NCI-H1105 treated with DMSO at 0.1 percent for 48 hours (cell line): ENCODE measurements at places on chromosomes 16 and 17.

DNA sequence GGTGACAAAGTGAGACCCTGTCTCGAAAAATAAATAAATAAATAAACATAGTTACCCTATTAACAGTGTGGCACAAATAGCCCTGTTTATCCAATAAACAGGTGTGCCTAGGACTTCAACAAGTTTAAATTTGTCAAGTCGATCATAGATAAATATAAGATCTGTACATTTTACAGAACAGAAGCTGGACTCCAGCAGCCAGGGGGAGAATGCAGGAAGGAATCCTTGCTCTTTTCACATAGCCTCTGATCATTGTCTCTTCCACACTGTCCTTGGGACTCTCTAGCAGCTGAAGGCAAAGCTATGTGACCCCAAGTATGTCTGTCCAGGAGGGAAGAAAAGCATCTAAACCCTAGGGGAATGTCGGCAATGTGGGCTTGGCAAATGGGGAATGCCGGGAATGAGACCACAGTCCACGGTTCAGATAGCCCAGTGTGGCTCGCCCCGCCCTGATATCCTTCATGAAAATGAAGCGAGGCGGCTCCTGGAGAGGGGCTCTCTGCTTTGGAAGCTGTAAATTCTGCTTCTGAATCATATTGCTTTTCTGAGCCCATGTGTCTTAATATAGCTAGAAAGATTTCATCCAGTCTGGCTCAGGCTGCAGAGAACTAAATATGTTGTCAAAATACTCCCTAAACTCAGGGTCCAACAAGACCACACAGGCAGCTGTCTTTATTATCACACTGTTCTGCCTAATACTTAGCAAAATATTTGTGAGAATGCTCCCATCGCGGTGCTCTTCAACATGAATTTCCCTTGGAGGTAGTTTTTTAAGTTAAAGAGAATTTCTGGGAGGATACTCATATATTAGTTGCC, 24.9 kb upstream of the GRB2 start:
- no peak for DNase-seq

- DNase-seq, result no peak
Observed at GRCh38 chr16:52357711-52358110, 189.2 kb downstream of the TOX3 start.

DNA sequence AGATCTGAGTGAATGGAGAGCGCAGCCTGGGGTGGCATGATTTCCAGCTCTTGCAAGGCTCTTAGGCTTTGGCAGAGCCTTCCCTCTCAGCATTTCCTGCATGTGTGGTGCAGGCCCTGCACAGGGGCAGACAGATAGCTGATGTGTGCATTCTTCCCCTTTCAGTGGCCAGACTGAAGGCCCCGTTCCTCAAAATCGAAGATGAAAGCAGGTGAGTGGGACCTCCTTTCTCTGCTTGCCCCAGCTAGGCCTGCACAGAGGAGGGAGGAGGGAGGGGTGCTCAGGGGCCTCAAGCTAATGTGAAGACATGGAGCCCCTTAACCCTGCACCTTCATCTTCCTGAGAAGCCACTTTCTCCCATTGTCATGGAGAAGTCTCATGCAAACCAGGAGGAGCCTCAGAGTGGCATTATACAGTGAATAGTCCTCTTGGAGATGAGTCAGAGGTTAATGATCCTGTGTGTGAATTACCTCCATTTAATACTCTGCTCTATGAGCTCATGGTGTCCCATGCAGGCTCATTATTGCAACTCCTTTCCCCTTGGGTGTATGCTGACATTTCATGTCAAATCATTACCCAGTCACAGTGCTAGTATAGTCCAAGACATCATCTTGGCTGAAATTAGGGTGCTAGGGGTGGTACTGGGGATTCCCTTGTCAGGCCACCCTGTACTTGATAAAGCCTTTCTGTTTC, 20.4 kb upstream of the ADAM11 start:
- DNase-seq, result no peak

DNA sequence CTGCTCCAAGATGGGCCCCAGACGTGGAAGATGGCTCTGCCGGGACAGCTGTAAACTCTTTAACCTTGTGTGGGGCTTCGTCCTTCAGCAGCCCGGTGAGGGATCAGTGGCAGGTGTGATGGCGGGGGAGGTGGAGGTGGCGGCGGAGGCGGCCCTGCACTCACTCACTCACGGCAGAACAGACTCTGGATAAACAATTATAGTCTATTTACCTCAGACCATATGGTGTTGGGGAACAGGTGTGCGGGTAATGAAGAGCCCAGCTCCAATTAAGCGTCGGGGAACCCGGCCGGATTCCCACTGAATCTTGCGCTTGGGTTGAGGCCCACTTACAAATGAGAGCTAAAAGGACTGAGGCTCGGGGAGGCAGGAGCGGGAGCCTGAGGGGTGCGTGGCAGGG, 104.3 kb upstream of the SDK2 start:
- DNase-seq, result peak; percentile 95

DNA sequence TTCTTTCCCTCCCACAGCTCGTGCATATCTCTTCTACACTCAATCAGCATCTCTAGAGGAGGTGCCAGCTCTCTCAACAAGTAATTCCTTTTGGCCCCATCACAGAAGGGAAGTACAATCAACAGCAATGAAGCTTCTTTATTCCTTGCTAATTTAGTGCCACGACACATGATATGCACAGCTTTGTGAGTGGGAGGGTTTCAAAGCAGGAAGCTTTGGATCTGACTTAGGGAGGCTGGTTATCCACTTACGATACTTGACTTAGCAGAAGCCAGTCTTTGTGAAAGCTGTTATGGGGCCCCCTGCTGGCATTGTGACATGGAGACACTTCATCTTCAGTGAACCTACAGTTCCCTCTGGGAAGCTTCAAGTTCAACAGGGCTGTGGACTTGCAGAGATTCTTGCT, 81.0 kb downstream of the TMEM100 start:
- no peak for DNase-seq

DNA sequence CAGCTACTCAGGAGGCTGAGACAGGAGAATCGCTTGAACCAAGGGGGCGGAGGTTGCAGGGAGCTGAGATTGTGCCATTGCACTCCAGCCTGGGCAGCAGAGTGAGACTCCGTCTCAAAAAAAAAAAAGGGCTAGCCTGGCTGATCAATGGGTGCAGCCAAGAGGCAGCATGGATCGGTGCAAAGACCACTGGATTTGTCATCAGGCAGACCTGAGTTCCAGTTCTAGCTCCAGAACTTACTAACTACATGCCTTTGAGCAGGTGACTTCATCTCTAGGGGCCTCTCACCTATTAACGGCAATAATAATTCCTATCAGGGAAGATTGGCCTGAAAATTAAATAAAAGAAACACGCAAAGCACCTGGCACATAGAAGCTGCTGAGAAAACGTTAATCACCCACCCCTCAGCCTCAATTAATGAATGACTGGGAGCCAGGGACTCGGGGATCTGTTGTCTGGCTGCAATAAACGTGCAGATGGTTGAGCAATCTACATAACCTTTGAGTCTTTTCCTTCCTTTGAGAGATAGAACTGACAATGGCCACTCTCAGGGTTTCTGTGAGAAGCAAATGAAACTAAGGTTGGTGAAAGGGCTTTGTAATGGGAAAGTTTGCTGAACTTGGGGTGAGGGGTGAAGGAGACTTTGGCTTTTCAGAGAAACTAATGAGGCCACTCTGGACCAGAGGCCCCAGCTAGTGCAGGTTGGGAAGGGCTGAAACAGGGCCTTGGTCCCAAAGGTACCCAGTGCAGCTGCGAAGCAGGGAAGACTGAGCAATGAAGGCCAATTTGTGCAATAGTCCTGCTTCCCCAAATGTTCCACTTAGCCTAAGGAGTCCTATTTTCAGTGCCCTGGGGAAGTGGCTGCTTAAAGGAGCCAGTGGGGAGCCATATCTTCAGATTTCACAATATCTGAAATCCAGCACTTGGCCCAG, 7.6 kb downstream of the SEZ6L2 start:
- DNase-seq, result no peak

- no peak for DNase-seq
Observed at GRCh38 chr17:8630227-8630801, at the start of gene MYH10. TSS of gene MYH10 (minus strand) at chr17:8630725. CDS start at chr17:8623246, 7,479 bp downstream.

GRCh38 chr17:72931163-72931562, 161.3 kb downstream of the SLC39A11 start:
- peak; percentile 6 for DNase-seq

GRCh38 chr16:52123061-52123839, 423.7 kb downstream of the TOX3 start:
- DNase-seq, result no peak
